ENCODE measurements at places on chromosomes 3 and 15.

DNA sequence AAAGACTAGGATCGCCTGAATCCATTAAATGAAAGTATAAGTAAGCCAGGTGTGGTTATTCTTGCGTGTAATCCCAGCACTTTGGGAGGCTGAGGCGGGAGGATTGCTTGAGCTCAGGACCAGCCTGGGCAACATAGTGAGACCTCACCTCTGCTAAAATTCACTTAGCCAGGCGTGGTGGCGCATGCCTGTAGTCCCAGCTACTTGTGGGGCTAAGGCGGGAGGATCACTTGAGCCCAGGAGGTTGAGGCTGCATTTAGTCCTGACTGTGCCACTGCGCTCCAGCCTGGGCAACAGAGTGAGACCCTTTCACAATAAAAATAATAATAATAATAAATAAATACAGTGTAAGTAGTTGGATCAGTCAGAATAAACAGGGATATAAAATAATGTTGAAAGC lies 25.5 kb upstream of the HYKK start:
- DNase-seq = no peak

- no peak for DNase-seq
These were observed 9.9 kb upstream of the ZBED2 start for GRCh38 chr3:111605018-111605417.

GRCh38 chr3:164194842-164195241 lies 883.5 kb downstream of the SI start:
- DNase-seq = no peak

DNA sequence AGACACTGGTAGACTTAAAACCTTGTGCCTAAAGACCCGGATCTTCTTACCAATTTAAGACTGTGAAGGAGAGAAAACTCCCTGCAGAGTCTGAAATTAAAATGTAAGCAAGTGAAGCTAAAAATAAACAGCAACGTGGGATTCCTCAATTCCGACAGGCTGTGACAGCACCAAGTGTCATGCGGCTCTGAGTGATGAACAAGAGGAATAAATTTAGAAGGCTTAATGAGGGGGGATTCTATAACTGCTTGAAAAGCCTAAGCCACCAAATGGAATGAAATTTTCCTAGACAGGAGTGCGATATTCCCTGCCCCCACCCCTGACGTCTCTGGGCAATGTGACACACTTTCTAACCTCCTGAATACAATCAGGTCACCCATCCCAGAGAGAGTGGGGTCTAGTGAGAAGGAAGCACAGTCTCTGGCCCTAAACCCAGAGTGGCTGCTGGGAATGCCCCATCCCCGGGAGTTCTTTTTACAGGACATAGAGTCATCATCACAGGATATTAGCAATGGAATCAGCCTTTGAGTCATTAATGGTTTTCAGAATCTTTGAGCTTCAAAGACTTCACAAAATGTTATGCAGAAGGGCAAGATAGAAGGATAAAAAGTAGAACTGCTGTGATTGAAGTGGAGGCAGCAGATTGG lies 114.3 kb downstream of the EDEM1 start:
- DNase-seq = no peak

DNA sequence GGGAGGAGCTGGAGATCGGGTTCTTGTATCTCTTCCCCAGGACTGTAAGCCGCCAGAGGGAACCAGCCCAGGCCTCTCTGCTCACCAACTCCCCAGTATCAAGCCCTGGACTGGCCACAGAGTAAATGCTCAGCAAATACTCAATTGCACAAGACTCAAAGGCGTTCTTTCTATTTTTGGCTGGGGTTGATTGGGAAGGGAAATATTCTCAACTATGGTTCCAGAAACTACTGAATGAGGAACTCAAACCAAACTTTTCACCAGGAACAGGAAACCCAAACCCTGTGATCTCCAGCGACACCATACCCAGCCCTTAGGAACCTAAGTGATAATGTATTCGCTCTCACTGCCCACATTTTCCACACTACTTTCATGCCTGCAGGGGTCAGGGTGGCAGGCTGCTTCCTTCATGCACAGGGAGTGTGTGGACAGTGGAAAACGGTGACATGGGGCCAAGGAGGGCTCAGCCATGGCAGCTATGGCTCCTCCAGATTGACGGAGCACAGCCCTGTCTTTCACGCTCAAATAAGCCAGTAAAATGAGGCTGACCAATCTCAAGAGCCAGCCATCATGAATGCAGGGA lies 124.7 kb upstream of the RAD18 start:
- no peak for DNase-seq

- no peak for DNase-seq
These were observed 9.1 kb downstream of the NR1D2 start for GRCh38 chr3:23954144-23954543.

- DNase-seq = no peak
These were observed 540.8 kb downstream of the SI start for GRCh38 chr3:164537485-164537884.

GRCh38 chr3:41026394-41027177 lies 172.7 kb upstream of the CTNNB1 start:
- no peak for DNase-seq

GRCh38 chr3:102360183-102360860 lies 74.5 kb upstream of the ZPLD1 start:
- no peak for DNase-seq

DNA sequence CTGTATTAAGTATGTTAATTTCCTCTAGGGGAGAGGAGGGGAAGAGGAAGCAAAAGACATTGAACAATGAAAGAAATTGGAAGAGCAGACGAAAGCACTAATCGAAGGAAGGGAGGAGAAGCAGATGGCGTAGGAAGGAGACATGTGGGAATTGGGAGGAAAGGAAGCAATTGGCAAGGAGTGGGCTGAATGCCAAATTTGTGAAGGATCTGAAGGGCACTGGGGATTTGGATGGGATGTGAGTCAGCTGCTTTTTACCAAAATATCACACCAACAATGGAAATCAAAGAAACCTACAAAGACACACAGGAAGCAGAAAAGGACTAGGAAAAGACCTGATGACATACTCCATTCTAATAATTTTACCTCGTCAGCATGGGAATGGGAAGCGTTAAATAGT lies 1029.8 kb downstream of the ROBO1 start:
- DNase-seq = no peak

- DNase-seq = no peak
These were observed 152.3 kb downstream of the ITPR1 start for GRCh38 chr3:4645468-4645867.

- DNase-seq = no peak
These were observed 44.1 kb upstream of the SLC12A8 start for GRCh38 chr3:125256675-125257074.

GRCh38 chr3:88334187-88334868 lies 184.6 kb downstream of the C3orf38 start:
- no peak for DNase-seq

GRCh38 chr3:34038131-34038530 lies 239.7 kb downstream of the PDCD6IP start:
- no peak for DNase-seq

- no peak for DNase-seq
These were observed 258.7 kb upstream of the TPRG1 start for GRCh38 chr3:188913084-188913483.

DNA sequence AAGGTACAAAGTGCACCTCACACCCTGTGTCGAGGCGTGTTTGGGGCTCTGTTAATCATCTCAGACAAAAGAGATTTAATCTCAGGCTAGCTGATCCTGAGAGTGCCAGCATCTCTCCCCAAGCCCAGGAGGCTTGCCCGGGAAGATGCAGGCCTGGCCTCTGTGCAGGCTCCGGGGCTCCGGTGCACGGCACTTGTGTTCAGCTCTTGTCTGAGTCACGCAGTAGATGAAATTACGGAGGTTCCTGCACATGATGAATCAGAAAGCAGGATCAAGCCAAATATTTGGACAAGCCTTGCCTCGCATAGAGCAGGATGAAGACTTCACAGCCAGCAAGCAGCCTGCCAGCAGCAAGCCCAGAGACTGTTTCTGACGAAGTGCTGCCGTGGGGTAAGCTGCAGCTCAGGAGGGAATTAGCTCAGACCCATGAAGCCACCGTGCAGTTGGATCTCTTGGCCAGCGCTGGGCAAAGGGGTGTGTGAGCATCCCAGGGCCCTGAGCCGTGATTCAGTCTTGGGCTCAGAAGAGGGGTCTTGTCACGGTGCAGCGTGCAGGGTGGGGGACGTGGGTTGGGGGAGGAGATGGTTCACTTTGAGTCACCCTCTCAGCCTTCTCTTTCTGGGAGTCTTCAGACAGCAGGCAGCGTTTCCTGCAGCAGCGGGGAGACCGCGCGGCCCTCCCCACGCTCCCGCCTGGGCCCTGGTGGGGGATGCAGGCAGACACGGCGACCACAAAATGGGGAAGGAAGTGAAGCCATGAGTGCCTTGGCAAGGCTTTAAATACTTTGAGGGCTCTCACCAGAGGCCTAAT lies 89.2 kb upstream of the MEF2A start:
- no peak for DNase-seq

DNA sequence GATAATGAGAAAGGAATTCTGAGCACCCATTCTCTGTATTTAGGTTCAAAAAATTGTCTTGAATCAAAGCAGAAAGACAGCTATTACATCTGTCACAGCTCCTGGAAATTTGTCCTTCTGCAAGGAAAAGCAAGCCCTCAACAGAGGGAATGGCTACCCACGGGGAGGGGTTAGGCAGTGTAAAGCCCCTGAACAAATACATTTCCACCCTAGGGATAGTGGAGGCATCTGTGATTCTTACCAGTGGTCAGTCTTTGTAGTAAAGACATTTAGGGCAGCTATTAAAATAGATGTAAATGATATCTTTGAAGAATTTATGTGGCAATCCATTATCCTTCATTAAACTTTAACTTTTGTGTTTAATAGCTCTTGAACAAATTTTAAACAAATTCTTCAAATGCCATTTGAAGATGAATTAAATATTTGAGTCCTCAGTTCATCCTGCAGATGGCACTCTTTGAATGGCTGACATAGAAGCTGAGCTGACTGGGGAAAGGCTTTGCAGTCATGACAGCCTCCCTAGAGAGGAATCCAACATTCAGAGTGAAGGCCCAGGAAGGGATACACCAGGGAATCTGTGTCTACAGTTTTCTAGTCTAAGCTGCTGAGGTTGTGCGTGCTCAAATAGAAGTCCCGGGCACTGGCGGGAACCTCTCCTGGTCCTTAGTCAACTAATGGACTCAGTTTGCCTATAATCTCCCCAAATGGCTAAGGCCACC lies 359.7 kb upstream of the ROPN1 start:
- DNase-seq = no peak

DNA sequence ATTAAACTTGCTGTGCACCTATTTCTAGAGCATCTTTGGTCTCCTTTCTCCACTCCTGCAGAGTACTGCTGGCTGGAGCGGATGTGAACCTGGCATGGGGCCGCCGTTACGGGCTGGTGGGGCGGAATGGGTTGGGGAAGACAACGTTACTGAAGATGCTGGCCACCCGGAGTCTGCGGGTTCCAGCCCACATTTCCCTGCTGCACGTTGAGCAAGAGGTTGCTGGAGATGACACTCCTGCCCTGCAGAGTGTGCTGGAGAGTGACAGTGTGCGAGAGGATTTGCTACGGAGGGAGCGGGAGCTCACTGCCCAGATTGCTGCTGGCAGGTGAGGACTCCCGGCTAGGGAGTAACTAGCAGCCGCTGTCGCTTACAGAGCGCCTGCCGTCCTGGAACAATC lies 2.1 kb downstream of the ABCF3 start:
- DNase-seq = no peak

- DNase-seq = no peak
These were observed 45.0 kb downstream of the ESYT3 start for GRCh38 chr3:138479438-138479863.

- no peak for DNase-seq
These were observed 83.6 kb downstream of the KCNH8 start for GRCh38 chr3:19231792-19232461.

DNA sequence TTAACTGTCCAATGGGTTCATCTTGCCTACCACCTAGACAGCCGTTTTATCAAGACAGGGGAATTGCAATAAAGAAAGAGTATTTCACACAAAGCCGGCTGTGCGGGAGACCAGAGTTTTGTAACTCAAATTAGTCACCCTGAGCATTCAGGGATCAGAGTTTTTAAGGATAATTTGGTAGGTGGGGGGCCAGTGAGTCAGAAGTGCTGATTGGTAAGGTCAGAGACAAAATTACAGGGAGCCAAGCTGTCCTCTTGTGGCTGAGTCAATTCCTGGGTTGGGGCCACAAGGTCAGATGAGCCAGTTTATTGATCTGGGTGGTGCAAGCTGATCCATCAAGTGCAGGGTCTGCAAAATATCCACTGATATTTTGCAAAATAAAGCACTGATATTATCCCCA lies 29.9 kb upstream of the GPD1L start:
- no peak for DNase-seq

DNA sequence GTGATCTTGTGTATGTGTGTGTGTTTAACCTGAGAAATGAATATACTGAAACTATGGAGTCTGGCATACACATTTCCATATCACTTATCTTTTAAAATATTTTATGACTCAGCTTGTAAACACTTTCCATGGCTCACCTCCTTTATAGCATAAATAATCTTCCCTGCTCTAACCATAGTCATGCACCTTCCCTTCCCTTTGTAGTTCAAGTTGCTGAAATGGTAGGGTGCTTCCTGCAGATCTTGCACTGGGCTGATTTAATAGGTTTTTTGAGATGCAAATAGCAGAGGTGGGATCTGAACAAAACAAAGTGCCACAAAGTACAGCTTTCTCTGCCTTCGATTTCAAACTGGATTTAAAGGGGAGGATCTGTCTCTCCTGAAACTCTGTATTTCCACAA lies 712.7 kb upstream of the LMCD1 start:
- no peak for DNase-seq

DNA sequence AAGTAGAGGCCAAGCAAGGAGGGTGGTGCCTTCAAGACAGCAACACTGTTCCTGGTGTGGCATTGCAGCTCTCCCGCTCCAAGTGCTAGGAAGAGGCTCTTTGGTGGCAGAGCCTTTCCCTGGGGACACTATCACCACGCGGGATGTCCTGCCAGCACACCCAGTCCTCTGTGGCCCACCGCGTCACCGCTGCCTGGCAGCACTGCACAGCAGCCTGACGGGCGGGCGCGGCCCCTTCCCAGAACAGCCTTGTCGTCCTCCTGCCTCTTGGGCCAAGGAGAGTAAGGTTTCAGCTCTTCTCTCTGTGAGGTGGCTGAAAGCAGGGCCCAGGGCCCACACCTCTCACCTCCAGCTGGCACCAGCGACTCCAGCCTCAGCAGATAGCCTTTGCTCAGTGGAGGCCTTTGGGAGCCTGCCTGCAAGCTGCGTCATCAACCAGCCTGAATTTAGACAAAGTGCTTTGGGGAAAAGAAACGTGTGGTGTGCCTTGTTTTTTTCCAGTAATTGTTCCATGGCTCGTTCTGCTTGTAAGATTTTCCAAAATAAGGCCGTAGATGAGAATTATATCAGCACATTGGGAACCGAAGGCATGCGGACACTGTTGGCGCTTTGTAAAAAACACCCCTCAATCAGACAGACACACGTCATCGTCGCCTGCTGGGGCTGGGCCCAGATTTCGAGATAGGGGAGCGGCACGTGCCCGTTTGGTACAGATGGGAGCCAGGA lies 65.0 kb downstream of the AAGAB start:
- no peak for DNase-seq

Measured in stimulated activated CD4-positive, alpha-beta T cell treated with anti-CD3 and anti-CD28 coated beads, Interleukin-1b, Interleukin-23, amount 100 ng/mL, for 4 hours (primary cell).